Caki2 (cell line): ENCODE measurements at places on chromosomes 3 and 15.

DNA sequence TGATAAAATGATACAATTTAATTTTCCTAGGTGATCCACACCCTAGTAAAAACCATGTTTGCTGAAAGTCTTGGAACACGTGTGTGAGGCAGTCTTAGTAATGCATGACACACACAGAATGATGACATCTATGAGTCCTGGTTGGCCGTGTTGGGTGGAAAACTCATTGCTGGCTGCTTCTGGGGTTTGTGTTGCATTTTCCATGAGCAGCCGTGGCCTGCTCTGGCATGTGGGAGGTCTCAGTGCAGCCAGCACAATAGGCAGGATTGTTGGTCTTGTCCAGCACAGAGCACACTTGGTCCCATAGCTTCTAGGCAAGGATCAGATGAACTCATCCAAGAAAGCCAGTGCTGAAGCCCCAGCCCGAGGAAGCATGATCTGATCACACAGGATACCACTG is 172.8 kb upstream of the UBE3A start:
- DNase-seq, result no peak

DNA sequence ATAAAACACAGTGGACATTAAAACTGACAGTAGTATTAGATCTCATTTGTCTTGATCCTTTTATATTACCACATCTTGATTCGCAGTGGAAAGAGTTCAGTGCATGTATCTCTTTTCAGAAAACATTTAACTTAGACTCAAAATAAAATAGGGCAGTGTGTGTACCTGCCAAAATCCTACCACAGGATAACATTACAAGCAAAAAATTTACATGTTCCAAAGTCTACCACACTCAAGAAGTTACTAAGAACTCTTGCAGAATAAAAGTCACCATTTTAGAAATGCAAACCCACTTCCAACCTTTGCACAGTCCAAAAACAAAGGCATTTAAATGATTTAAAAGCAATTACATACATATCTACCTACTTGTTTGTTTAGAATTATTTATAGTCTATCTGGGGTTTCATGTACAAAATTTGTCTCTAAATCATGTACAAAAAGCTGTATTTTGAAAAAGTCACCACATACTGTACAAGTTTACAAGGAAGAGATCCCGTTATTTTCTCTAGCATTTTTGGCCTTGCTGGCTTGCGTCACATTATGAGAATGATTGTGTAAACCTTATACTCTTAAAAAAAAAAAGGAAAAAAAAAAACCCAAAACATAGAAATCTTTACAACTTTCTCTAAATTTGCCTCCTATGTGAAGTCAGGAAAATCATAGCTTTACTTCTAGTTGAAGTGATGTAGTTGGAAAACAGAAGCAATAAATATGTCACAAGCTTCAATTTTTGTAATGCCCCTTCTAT is 153.8 kb downstream of the ADAM10 start:
- DNase-seq, result no peak

GRCh38 chr3:114554731-114555130 is 260.9 kb downstream of the TIGIT start:
- no peak for DNase-seq

DNA sequence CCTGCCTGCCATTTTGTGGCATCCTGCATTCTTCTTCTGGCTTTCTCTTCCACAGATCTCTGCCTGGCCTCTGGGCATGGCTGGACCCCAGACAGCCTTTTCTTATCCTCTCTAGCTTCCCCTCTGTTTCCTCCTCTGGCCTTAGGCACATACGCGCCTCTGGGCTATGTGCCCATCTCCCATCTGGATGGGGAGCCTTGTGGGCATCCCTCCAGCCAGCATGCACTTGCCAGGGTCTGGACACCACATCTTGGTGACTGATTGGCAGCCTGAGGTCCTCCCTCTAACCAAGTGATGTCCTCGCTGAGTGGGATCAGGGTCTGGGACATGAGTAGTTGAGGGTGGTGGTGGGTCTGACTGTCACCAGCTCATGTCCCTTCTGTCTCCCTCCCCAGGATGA is 12.8 kb downstream of the PLEKHO2 start:
- no peak for DNase-seq

- DNase-seq, result no peak
These were observed 1.3 kb downstream of the NEIL1 start for GRCh38 chr15:75348034-75348561.

GRCh38 chr3:119294696-119295671 is 801 bp downstream of the ARHGAP31 start:
- DNase-seq, result peak; percentile 61
